ENCODE measurements at places on chromosomes 5 and 9. TPM values are rescaled to one million over a fixed set of nuclear protein-coding genes. Genes with fewer than 3 reads are reported as not detected.

GRCh38 chr5:126651013-126651577 lies 50.3 kb downstream of the PHAX start:
- H3K4me1 ChIP-seq, result peaks cover under 1% of the 10 kb centered on the region
- no peak for DNase-seq
- no peaks in the 10 kb centered on the region for H3K36me3 ChIP-seq
- H3K27me3 ChIP-seq, result peaks cover 10% of the 10 kb centered on the region

GRCh38 chr5:176837707-176838115 lies 27.4 kb downstream of the UNC5A start:
- no peaks in the 10 kb centered on the region for H3K4me1 ChIP-seq
- peak; percentile 77 for DNase-seq
- no peaks in the 10 kb centered on the region for H3K36me3 ChIP-seq

The TRAF1 gene
- total RNA-seq, result 0.91 TPM

DNA sequence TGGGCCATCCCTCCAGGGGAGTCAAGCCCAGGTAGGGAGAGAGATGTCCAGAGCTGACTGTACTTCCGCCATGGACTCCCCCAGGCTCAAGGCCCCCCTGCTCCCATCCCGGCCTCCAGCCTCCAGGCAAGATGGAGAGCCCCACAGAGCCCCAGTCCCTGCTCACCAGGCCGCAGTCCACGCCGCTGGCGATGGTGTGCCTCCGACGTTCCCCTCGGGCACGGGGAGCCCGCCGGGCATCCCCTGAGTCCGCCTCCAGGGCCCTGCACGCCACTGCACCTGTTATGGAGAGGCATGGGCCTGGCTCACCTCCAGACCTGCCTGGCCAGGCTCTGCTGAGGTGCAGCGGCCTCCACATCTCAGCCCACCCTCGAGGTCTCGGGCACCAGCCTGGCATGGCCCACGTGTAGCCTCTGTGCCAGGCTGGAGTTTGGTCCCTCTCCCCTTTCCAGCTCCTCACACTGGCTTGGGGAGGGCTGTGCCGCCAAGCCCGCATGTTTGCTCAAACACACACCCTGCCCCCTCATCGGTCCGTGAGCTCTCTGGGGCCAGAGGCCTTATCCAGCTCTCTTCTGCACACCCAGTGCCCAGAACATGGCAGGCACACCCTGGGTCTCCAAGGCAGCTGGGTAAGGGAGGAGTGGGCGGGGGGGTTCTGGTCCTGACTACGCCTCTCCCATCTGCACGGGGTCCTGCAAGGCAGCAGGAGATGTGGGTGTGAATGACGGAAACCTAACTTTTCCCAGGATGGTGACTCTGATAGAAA lies 4.1 kb downstream of the SAPCD2 start:
- H3K27me3 ChIP-seq, result peaks cover 1% of the 10 kb centered on the region
- peaks cover 12% of the 10 kb centered on the region for H3K4me1 ChIP-seq
- H3K36me3 ChIP-seq, result no peaks in the 10 kb centered on the region

DNA sequence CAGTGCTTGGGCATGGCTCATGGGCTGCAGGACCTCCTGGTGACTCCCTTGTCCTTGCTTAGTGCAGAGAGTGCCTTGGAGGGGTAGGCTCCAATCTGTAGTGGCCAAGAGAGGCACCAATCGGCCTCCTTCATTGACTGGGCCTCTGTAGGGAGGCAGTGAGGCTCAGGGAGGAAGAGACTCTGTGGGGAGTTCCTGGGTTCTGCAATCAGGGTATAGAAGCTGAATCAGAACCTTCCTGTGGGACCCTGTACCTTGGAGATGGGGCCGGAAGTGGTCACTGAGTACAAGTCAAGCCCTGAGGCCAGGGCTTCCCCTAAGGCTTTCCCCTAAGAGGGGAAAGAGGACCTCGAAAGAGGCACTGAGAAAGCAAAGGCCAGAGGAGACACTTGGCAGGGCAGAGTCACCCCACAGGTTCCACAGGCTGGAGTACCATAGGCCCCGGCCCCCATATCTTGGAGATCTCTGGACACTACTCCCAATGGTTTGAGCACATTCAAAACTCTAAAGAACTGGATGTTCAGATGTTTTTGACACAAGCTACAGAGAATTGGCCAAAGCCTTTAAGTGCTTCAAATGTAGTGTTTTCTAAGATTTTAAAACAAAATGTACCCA lies 190.5 kb downstream of the HSPA4 start:
- no peaks in the 10 kb centered on the region for H3K36me3 ChIP-seq
- no peak for DNase-seq
- H3K4me3 ChIP-seq, result no peak overlapping the region
- H3K4me1 ChIP-seq, result peaks cover 30% of the 10 kb centered on the region
- peaks cover 11% of the 10 kb centered on the region for H3K27me3 ChIP-seq

DNA sequence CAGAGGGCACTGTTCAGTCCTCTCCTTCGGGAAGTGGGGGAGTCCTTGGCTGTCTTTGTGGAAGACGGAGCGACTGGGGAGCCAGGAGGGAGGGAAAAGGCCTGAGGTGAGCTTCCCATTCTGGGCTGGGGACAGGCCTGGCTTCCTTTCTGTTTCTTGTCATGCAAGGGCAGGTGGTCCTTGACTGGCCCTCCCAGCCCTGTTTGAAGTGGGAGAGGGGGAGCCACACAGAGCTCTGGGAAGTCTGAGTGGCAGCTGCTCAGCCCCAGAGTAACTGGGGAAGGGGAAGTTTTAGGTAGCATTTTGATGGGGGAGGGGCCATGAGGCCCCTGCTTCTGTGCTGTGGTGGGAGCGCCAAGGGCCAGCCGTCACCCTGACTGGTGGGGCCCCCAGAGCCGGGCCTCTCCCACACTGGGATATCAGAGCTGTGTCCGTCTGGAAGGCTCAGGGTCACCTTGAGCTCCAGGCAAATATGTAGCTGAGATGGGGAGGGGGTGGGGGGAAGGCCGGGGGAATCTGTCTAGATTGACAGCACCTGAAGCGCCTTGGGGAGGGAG lies 6.5 kb downstream of the UNC5A start:
- H3K4me3 ChIP-seq, result no peak overlapping the region
- H3K27me3 ChIP-seq, result peaks cover 63% of the 10 kb centered on the region
- H3K4me1 ChIP-seq, result peaks cover under 1% of the 10 kb centered on the region
- no peak for DNase-seq
- no peaks in the 10 kb centered on the region for H3K36me3 ChIP-seq
- no peak overlapping the region for H3K27ac ChIP-seq

GRCh38 chr9:87732756-87733155 lies 6.8 kb downstream of the CTSL start:
- H3K4me3 ChIP-seq, result no peak overlapping the region
- no peaks in the 10 kb centered on the region for H3K27me3 ChIP-seq
- H3K36me3 ChIP-seq, result peaks cover 37% of the 10 kb centered on the region
- no peak overlapping the region for H3K27ac ChIP-seq
- peaks cover 16% of the 10 kb centered on the region for H3K4me1 ChIP-seq

The FAM153A gene
- not detected for total RNA-seq

- no peak overlapping the region for H3K27ac ChIP-seq
- peak overlapping the region; percentile 5 for H3K4me3 ChIP-seq
- H3K4me1 ChIP-seq, result peaks cover 12% of the 10 kb centered on the region
- peaks cover 14% of the 10 kb centered on the region for H3K27me3 ChIP-seq
- DNase-seq, result peak; percentile 27
Observed at GRCh38 chr9:109652971-109653370, 127.0 kb upstream of the PALM2AKAP2 start.

DNA sequence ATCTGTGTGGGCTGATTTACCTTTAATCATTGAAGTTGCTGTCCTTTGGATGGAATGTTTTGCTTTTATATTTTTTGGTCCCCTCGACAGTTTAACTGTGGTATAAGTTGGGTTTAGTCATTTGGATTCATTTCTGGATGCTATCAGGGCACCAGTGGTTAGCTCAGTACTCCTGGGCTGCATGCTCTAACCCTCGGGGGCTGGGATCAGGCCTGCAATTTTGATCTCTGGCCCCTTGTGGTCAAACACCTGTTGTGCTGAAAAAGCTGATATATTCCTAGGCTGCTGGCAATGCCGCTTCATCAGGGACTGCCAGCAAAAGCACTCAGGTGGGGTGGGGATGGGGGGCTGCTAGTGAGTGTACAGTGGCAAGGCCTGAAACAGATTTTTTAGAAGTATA lies 440.4 kb upstream of the RIOK2 start:
- H3K27me3 ChIP-seq, result no peaks in the 10 kb centered on the region
- H3K4me1 ChIP-seq, result peaks cover 24% of the 10 kb centered on the region
- H3K36me3 ChIP-seq, result peaks cover 10% of the 10 kb centered on the region
- H3K27ac ChIP-seq, result no peak overlapping the region

DNA sequence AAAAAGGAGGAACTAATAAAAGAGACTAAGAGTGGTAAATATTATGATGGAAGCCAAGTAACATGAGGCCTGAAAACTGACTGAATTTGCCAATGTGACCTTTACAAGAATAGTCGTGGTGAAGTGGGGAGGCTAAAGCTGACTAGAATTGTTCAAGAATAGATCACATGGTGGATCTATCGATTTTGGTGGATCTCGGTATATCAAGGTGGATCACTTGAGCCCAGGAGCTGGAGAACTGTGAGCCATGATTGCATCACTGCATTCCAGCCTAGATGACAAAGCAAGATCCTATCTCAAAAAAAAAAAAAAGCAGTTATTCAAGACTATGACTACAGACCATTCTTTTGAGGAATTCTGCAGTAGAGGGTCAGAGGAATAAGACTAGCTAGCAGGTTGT lies 15.1 kb downstream of the ERMP1 start:
- no peaks in the 10 kb centered on the region for H3K27me3 ChIP-seq
- H3K4me1 ChIP-seq, result peaks cover 36% of the 10 kb centered on the region
- peaks cover 4% of the 10 kb centered on the region for H3K36me3 ChIP-seq
- no peak overlapping the region for H3K4me3 ChIP-seq
- peak; percentile 62 for DNase-seq

DNA sequence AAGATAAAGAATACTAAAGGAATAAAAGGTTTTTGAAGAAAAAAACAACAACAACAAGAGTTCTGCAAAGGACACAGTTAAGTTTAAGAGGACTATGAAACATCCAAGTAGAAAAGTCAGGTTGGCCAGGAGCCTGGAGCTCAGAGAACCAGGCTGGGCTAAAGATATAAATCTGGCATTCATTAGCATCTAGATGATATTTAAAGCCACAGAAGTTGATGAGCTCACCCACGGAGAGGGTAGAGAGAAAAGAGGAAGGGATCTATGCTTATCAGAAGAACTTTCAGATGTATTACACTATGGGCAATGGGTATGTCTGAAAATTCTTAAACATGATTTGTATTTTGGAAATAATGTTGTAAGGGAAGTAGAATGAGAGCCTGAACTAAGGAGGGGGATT lies 9.9 kb downstream of the MIER3 start:
- no peaks in the 10 kb centered on the region for H3K27me3 ChIP-seq
- peaks cover 36% of the 10 kb centered on the region for H3K4me1 ChIP-seq
- H3K4me3 ChIP-seq, result no peak overlapping the region
- DNase-seq, result peak; percentile 74
- H3K36me3 ChIP-seq, result peaks cover 36% of the 10 kb centered on the region
- H3K27ac ChIP-seq, result peak overlapping the region; percentile 56

GRCh38 chr5:180129291-180130190 lies 58.0 kb upstream of the RNF130 start:
- no peak for DNase-seq
- no peaks in the 10 kb centered on the region for H3K4me1 ChIP-seq
- H3K27me3 ChIP-seq, result peaks cover 18% of the 10 kb centered on the region
- H3K4me3 ChIP-seq, result no peak overlapping the region
- H3K27ac ChIP-seq, result no peak overlapping the region
- no peaks in the 10 kb centered on the region for H3K36me3 ChIP-seq

DNA sequence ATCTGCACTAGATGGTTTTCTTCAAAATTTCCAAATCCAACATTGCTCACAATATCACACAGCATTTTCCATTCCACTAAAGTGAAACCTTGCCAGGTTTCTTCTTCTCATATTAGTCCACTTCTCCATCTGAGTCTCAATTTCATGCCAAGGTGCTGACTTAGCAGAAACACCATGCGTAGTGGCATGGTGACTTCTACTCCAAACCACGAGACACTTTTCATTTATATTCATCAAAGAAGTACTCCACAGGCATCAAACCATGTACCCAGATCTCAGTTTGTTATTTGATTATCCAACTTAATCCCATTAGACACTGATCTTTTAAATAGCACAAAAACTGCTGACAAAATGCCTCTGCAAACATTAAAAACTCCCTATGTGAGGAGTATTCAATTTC lies 233.4 kb upstream of the ITGA1 start:
- H3K4me1 ChIP-seq, result no peaks in the 10 kb centered on the region
- H3K4me3 ChIP-seq, result no peak overlapping the region
- no peaks in the 10 kb centered on the region for H3K36me3 ChIP-seq
- H3K27ac ChIP-seq, result no peak overlapping the region

GRCh38 chr5:177495243-177496060 lies 2.0 kb downstream of the PDLIM7 start:
- H3K27me3 ChIP-seq, result peaks cover 7% of the 10 kb centered on the region
- H3K36me3 ChIP-seq, result peaks cover 21% of the 10 kb centered on the region
- peak; percentile 78 for DNase-seq
- H3K4me3 ChIP-seq, result peak overlapping the region; percentile 94

- no peaks in the 10 kb centered on the region for H3K27me3 ChIP-seq
- H3K27ac ChIP-seq, result no peak overlapping the region
- no peak for DNase-seq
Observed at GRCh38 chr5:143315214-143315613, 88.3 kb downstream of the NR3C1 start.

GRCh38 chr9:133793471-133793870 lies 55.3 kb upstream of the SARDH start:
- H3K4me3 ChIP-seq, result peak overlapping the region; percentile 13
- no peak for DNase-seq
- H3K36me3 ChIP-seq, result peaks cover 12% of the 10 kb centered on the region

The IGIP gene
- total RNA-seq, result 6.7 TPM

The DIAPH1 gene
- 101 TPM for total RNA-seq
